Cortex of kidney (tissue), 1 donor: ENCODE measurements at places on chromosomes 13 and 19.

DNA sequence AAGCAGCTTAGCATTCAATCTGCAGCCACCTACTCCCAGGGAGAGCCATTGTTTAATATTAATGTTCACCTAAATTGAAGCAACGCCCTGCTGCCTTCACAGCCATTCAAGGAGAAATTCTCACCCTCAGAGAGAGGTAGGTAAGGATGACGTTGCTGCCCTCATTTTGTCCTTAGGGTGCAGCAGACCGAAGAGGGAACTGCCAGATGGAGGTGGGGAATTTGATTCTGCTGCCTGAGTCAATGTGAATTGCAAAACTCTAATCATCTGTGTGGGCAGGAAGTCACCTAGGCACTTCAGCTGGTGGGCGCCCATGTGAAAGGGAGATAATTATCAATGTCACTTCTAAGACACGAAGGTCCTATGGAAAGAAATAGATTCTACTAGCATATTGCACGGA, 503.4 kb downstream of the TBC1D4 start:
- no peak for DNase-seq

GRCh38 chr19:49340069-49340864, 5.1 kb downstream of the CD37 start:
- DNase-seq, result no peak

DNA sequence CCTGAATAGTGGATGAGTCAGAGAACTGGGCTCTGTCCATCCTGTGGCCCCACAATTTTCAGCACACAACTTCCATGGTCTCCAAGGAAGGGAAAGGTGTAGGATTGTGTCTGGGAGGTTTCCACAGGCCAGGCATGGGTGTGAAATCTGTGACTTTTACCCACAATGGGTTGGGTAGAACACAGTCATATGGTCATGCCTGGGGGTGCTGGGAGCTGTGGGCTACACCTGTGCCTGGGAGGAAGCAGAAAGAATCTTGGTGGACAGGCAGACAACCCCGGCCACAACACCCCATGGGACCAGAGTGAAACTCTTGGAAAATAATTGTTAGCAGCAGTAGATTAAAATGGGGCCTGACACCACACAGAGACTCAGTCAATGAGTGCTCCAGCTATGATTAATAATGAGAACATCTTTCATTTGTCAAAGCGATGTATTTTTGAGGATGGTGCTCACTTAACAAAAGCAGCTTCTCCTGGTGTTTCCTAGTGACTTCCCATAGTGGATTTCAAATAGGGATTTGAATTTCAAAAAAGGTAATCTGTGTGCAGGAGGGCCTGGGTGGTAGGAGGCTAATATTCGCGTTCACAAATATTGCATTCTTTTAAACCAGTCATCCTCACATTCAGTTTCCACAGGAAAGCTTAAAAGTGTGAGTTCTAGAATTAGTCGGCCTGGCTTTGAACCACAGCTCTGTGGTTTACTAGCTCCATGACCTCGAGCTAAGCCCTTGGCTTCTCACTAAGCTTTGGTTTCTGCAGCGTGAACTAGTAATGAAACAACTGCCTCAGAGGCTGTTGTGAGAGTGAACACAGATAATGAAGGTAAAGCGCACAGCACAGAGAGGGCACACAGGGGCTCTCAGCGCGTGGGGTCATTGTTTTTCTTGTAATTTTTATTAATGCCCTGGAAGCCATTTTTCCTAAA, 89.3 kb upstream of the UQCRFS1 start:
- DNase-seq, result no peak

DNA sequence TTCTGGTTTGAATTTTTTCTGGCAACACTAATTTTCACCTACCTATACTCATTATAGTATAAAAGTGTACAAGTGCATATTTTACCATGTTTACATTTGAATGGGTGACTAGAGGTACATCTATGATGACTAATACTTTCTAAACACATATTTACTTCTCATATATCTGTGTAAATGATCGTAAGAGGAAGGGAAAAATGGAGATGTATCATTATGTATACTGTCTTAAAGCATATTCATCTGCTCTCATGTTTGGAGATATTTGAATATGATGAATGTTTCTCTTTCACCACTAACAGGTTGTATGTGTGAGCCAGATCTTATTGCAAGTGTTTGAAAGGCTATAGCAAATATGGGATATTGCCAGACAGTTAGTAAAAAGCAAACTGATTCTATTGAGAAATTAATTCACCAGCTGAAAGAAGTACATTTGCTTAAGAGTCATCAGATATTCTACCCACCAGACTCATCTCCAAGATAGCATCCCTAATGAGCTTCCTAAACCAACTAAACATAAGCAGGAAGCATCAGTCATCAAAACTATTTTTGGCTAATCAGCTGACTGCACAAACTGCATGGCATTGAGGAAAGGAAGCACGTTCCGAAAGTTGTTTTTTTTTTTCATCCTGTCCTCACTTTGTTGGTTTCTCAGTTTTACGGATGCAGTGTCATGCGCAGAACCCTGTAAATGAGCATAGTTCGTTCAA, 738.2 kb downstream of the GPC5 start:
- no peak for DNase-seq

- DNase-seq, result no peak
These were observed 63.6 kb downstream of the RASA3 start for GRCh38 chr13:114068656-114069318.

GRCh38 chr19:13013649-13014048, 18.4 kb downstream of the NFIX start:
- DNase-seq, result no peak

GRCh38 chr13:34731486-34731885, 210.6 kb upstream of the NBEA start:
- no peak for DNase-seq

DNA sequence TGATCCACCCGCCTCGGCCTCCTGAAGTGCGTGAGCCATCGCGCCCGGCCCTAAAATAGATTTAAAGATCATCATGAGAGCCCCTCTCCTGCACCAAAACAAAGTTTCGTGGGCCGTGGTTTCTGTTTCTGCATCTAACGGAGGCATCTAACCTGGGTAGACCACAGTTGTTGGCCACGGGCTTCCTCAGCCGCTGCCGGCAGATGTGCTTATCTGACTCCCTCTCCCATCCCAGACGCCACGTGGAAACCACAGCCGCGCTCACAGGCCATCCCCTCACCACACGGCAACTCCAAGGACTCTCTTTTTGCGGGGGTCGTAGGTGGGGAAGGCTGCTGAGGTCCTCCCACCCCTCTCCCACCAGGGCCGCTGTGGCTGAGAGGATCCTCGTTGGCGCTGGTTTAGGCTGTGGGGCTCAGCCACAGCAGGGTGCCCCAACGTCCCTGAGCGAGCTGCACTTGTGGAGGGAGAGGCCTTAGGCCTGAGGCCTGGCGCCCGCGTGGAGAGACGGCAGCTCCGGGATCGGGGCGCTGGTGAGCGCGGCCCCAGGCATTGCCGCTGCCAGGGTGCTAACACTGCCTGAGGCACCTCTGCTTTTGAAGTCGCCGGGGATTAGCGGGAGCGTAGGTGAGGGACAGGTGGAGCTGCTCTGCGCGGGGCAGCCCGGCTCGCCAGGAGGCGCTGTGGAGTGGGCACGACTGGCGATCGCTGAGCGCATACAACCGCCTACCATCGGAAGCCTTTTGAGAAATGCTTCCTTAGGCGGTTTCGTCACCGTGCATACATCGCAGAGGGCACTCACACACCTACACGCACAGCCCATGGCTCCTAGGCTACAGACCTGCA, 8.9 kb downstream of the ZSCAN1 start:
- DNase-seq, result no peak

GRCh38 chr19:37930416-37930815, 23.4 kb downstream of the SIPA1L3 start:
- DNase-seq, result no peak

GRCh38 chr13:32811297-32811800, 204.9 kb upstream of the KL start:
- no peak for DNase-seq

GRCh38 chr13:26680123-26680450, 80.5 kb downstream of the GPR12 start:
- no peak for DNase-seq
